Body of pancreas (tissue), 4 donors: ENCODE measurements at places on chromosomes 4 and X. TPM values are rescaled to one million over a fixed set of nuclear protein-coding genes. Genes with fewer than 3 reads are reported as not detected.

- peak; percentile 40 for DNase-seq
These were observed 25.5 kb downstream of the GPAT3 start for GRCh38 chr4:83561381-83561780.

DNA sequence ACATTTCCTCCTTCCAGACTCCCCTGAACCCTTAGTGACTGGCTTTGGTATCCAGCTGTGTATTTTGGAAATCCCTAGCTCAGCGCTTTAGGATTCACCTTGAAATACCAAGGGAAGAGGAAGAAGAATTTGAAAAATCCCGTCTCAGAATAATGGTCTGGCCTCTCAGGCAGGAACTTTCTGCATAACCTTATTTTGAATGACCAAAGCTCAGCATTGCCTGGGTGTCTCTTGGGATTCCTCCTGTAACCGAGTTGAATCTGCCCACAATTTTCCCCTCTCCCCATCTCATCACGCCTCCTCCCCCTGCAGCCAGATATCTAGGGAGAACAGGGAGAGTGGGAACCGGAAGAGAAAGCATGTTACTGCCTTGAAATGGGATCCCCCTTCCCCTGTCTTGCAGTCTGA is 116.2 kb downstream of the SMIM20 start:
- DNase-seq = no peak

Gene PHEX
- not detected for total RNA-seq

DNA sequence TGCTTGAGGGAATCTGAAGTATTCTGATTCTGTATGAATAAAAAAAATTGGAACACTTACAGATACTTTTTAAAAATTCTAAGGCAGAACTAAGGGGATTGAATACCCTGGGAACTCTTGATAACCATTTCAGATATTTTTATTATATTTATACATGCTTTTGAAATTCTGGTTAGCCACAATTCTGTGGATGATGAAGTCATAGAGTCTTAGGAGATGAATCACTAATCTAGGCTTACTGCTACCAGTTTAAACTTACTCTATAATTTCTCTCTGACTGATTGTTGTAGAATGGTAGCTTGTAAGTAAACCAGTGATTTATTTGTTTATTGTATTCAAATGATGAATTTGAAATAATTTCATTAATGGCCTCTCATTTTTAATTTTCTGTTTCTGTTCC is 11.4 kb upstream of the SLAIN2 start:
- no peak for DNase-seq

Gene ZNF330
- 16.9 TPM for total RNA-seq

Gene PPBP
- total RNA-seq = not detected

Gene FATE1
- not detected for total RNA-seq
